Activated T-cell treated with anti-CD3 and anti-CD28 coated beads for 24 hours (primary cell): ENCODE measurements at places on chromosomes 7 and 10.

GRCh38 chr7:151550656-151551286, 31.1 kb upstream of the RHEB start:
- no peak for DNase-seq

GRCh38 chr10:117621795-117622420, 79.4 kb downstream of the EMX2 start:
- no peak for DNase-seq

GRCh38 chr10:112792487-112793201, 157.4 kb upstream of the TCF7L2 start:
- DNase-seq = no peak

GRCh38 chr7:138695106-138695505, 6.1 kb downstream of the SVOPL start:
- DNase-seq = no peak

GRCh38 chr10:110423650-110424049, 74.1 kb upstream of the DUSP5 start:
- no peak for DNase-seq

DNA sequence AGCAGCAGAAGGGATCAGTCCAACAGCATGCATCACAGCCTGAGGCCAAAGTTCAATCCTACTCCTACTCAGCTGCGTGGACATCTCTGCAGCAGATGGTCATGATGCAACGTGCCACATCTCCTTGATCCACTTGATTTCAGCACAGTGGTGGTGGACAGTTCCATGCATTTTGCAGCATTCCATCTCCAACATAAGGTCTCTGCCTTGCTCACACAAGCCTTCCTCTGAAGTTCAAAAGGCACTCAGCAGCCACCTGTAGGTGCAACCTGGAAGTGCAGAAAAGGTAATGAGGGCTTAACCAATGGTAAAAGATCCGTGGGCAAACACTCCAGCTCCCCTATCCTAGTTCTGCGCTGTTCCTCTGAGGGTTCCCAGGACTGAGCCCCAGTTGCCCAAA, 57.5 kb upstream of the CHCHD3 start:
- no peak for DNase-seq

GRCh38 chr10:69748621-69749020, 53.1 kb upstream of the COL13A1 start:
- DNase-seq = no peak

GRCh38 chr10:11511321-11511720, 100.1 kb downstream of the USP6NL start:
- no peak for DNase-seq

- DNase-seq = no peak
These were observed 137.1 kb upstream of the UNC5B start for GRCh38 chr10:71075086-71075758.

DNA sequence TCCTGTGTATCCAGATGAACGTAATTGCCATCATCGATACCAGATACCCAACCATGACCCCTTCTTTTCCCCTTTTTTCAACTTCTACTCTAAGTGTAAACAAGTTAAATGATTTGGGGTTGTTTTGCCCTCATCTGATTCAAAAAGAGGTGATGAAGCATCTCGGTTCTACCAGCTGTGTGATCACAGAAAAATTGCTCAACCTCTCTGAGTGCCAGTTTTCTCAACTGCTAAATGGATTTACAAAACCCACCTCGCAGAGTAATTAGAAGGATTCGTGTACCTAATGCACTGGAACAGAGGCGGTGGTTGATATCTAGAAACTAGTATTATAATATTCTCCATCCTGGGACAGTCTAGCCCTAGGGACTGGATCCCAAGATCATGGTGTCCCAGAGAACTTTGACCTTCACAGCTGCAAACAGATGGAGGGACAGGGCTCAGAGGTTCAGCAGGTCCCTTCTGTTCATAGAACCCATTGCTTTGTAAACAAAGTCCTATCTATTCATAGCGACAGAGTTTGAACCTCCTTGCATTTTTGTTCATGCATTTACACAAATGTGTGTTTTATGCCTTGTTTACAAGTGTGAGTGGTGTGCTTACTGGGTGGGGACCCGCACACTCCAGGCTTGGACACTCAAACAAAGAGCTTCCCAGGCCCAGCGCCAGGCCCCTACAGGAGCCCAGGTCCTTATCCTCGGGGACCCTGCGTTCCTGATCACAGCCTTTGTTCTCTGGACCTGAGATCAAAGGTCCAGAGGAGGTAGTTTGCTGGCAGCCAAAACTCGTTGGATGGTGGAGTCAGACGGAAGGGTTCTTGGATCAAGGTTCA, 46.4 kb downstream of the CALML3 start:
- DNase-seq = no peak

DNA sequence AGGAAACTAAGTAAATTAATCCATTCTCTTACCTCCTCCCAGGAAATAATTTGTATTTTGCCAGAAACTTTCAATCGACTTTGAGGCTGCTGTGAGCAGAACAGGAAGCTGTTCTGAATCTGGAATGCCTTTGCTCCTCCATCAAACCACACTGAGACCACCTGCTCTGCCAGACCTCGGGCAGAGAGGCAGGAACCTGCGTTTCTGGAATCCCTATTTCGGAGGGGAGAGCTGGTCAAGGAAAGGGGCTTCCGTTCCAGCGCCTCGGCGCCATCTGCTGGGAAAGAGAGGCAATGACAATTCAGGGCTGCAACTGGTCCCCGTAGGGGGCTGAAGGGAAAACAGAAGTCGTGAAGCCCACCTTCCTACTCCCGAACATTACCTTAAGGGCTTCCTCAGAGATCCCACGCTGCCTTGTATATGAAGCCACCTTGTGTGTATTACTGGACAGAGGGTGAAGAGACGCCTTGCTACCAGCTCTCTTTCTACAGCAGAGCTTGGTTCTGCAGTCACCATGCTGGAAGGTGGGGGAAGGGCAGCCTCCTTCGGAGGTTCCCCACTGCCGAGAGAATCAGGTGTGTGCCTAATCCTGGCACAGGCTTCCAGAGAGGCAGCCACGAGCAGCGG, 31.2 kb downstream of the ZNF467 start:
- DNase-seq = peak; percentile 54

- no peak for DNase-seq
These were observed 423 bp downstream of the BAZ1B start for GRCh38 chr7:73521636-73522104.

DNA sequence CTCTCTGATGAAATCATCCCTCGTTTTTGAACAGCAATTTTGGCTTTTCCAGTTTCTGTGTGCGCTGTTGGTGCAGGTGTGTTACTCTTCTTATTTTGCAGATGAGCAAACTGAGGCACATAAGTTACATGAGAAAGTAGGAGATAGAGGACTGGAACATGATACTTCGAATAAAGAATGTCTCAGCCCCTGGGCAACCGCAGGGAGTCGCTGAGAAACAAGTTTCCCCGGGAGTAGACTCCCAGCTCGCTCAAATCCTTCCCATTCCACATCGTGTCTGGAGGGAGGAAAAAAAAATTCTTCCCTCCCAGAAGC, 18.0 kb downstream of the MXI1 start:
- DNase-seq = no peak

GRCh38 chr7:12814107-12814506, 126.7 kb downstream of the ARL4A start:
- no peak for DNase-seq

DNA sequence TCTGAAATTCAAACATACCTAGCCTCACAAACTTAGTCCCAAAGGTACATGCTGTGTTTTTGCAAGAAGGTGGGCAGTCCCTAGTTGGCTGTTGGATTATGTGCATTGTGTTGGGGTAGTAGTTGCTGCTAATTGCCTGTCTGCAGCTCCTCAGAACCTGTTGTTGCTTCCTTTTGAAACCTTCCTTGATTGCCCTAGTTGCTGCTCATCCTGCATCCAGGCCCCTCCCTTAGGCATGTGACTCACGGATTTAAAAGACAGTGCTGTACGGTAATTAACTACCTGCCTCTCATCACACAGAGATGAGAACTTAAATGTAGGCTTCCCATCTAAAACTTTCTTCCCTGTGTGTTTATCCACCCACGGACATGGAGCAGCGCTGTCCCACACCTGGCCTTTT, 67.7 kb downstream of the BMPR1A start:
- DNase-seq = no peak

GRCh38 chr10:122863216-122864193, 15.9 kb downstream of the FAM24B start:
- no peak for DNase-seq

- DNase-seq = no peak
These were observed 54.5 kb upstream of the PDZD8 start for GRCh38 chr10:117429643-117430265.

DNA sequence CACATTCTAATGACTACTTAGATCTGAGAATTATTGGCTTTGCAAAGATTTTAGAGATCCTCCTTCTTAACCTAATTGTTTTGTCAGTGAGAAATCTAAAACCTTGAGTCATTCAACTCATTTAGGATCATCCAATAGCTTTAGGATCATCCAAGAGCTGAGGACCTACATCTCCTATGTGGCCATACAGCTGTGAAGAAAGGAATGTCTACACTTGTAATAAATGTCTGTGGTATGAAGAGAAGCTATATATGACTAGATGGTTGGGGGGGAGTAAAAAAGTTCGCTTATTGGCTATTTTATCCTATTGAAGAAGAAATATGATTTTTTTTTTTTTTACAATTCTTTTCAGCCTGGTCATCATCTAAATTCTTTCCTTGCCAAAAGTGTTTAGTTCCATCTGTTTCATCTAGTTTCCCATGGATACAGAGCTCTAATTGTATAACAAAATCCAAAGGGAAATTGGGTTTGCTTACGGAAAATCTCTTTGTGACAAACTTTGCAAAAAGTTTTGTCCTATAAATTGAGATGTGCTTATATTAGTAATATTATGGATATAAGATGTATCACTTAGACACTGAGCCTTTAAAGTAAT, 196.7 kb downstream of the PRKG1 start:
- no peak for DNase-seq

DNA sequence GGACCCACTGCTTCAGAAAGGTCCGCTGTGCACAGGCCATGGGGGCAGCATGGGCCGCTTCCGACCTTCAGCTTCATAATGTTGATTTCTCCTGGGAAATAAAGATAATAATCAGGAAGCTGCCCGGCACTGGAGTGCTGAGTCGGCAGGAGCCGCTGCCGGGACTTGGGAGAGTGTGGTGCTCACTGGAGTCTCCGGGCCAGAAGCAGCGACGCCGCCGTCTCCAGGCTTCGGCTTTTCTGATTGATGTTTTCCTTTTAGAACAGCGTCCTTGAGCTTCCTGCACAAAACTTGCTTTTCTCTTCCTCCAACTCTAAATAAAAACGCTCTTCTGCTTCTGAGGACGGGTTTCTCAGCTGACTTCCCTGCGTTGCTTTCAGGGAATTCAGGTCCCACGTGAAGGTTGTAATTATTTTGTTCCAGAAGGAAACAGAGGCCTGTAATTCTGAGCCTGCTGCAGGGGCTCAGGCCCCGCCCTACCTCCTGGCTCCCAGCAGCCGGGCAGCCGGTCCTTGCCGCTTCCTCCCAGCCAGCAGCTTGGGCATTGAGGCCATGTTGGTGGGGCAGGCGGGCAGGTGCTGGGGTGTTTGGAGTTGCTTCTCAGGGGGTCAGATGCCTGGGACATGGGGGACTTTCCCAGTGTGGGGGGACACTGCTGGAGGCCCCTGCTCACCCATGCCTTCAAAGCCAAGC, 14.7 kb downstream of the PWWP2B start:
- DNase-seq = no peak

GRCh38 chr7:27166531-27167505, 1.5 kb upstream of the HOXA9 start:
- DNase-seq = no peak

DNA sequence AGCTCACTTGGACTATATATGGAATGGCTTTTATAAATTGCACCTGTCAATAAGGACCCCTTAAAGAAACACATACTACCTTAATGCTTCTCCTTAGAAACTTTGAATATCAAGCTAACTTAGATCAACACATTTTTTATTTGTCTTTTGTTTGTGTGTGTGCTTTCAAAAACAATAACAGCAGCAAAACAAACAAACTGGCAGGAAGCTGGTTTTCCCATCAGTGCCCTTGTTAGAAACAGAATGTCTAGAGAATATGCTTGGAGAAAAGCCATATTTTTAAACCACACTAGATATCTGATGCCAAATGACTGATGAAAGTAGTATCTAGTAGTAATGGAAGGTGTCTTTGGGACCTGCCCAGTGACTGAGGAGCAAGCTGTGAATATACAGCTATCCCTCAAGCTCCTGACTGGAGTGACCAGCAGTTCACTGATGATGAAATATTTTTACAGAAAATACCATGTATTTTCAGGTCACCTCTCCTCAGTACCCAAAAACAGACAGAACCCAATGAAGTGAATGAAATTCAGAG, 1.0 kb downstream of the PDE1C start:
- no peak for DNase-seq

- DNase-seq = no peak
These were observed 122.6 kb downstream of the INHBA start for GRCh38 chr7:41579961-41580935.

- DNase-seq = no peak
These were observed 747.8 kb downstream of the GRID1 start for GRCh38 chr10:85618841-85619240.

- DNase-seq = no peak
These were observed 8.6 kb downstream of the PRKG1 start for GRCh38 chr10:51082857-51083256.

GRCh38 chr10:26408858-26409494, 29.2 kb upstream of the APBB1IP start:
- DNase-seq = no peak

DNA sequence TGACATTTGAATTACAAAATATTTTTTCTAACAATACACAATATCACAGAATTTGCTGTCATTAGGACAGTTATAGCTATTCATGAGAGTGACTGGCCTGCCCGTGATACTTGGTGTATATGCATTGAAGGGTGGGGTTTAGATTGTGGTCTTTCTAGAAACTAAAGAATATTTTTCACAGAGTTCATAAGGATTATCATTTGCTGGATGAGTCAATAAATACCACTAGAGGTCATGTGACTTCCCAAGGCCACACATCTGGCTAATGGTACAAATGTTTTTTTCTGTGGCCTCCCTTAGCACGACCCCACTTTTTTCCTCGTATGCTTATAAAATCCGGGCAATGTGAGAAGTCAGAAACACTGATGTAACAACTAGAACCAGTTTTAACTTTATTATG, 5.2 kb downstream of the OPTN start:
- no peak for DNase-seq

DNA sequence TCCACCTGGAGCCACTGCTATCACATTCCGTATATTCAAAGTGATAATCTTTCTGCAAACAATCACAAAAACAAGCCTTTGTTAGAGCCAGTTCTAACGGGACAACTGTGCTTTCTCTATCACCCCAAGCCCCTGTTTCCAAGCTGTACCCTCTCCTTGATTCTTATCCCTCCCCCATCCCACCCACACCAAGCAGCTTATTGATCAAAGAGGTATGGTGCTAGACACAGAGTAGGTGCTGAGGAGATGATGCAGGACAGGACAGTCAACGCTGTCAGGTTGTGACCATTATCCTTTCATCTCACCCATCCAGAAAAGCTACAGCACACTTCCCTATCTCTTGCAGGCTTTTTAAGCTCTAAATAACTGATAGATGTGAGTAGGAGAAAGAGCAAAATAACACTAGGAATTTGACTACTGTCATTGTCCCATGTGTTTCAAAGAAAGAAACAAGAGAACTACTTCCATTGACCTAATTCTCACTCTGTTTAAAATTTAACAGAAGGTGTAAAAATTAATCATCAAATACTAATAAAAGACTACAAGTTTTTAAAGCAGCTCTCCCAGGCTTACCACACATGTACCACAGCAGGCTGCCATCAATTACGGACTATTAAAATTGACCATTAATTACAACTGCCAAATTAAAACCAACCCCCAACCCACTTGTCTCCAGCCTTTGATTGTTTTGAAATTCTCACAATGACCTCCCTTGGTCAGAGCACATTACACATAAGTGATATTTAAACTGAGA, 94.3 kb downstream of the ELAPOR2 start:
- DNase-seq = no peak

- DNase-seq = no peak
These were observed 89.8 kb upstream of the HPS1 start for GRCh38 chr10:98536551-98536950.
